ENCODE measurements at places on chromosomes 6 and 20. TPM values are rescaled to one million over a fixed set of nuclear protein-coding genes. Genes with fewer than 3 reads are reported as not detected.

DNA sequence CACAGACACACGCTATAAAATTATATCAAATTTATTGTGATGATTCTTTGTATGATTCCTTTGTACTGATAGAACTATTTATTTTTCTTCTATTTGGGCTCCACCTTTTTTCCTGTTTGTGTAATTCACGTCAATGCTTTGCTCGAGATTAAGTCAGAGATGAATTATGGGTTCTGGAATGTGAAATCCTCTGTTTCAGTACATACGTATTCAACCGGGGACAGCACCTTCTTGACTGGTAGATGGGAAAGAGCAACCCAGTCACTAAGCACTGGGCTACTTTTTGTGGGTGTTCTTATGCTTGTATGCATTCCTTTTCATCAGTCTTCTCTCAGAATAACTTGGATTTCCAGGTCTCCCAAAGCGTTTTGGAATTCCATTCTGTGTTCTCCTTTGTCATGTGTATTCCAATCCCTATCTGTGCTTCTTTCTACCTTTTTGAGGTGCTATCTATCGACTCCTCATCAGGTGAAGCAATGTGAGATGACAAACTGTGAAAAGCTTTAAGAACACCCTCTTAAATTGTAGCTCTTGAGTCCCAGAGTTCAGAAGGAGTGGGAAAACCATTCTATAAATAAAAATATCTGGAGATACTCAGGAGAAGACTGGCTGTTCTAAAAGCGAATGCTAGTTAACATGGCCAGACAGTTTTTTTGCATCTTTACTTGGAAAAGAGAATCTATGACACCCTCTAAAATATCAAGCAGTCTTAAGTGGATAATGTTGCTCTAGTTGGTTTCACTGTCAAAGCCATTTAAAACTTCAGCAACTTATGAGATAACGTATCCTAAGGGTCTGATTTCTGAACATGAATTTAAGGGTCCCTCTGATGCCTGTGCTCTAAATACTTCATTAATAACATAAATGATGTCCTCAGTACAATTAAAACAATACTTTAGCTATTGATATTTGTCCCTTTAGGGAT lies 197.7 kb upstream of the PREP start:
- no peak for DNase-seq

XKR7 gene
- total RNA-seq = not detected

DNA sequence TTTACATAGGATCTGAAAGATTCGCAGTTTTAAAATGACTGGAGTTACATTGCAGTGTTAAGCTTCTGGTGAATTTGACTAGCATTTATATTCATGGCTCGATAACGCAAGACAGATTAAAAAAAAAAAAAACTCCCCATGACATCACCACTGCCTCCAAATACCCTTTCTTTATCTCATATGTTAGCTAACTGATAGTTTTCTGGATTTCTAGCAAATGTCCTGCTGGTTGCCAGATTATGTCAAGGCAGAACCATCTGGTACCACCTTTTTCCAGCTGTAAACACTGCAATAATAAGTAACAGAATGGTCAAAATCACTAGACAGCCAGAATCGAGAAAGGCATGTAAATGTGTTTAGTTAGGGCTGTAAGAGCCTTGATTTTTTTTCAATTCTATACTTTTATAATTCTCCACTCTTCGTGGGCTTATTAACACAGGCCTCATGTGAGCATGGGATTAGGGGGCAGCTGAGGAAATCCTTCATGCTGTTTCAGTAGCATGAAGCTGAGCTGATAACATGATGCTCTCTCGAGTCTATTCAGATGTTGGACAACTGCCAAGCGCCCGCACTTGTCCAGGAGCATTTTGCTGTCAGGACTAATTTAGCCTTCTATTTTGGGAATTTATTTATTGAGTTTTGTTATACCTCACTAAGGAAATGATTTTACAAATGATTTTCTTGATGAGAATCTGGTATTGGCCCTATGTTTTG lies 166.0 kb upstream of the SCGN start:
- DNase-seq = no peak

- DNase-seq = no peak
Observed at GRCh38 chr6:128202169-128202765, 301.4 kb upstream of the THEMIS start.

SIRPB2 gene
- not detected for total RNA-seq

TPBG gene
- total RNA-seq = 0.07 TPM

TMEM244 gene
- total RNA-seq = not detected

- no peak for DNase-seq
Observed at GRCh38 chr6:92289831-92290230, 1129.5 kb downstream of the EPHA7 start.

DNA sequence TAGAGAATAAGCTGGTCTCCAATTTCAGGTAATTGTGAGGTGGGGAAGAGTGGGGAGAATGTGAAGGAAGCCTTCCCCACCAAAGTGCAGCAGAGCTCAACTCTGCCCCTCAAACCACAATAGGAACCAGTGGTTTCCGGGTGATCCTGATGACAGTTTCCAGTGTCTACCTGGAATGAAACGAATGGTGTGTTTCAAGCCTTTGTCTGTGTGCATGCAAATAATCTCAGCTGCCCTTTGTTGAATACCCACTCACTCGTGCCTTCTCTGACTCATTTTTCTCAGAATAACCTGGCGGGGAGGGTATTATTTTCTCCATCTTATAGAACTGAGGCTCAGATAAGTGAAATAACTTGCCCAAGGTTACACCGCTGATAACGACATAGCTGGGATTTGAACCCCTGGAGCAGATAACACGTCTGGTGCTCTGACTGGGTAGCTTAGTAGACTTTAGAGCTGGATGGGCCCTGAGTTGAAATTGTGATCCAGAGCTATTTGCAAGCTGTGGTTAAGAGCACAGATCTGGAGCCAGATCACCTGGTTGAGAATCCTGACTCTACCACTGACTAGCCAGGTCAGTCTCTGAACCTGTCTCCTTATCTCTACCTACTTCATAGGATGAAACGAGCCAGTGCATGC lies 85.1 kb downstream of the EYA2 start:
- no peak for DNase-seq

- no peak for DNase-seq
Observed at GRCh38 chr6:100671740-100672139, 207.0 kb upstream of the SIM1 start.

GATA5 gene
- total RNA-seq = not detected

GRCh38 chr6:30136570-30137286 lies 788 bp downstream of the TRIM40 start:
- peak; percentile 21 for DNase-seq

- no peak for DNase-seq
Observed at GRCh38 chr6:4805553-4806336, 29.5 kb downstream of the CDYL start.

KHDC1 gene
- 3.4 TPM for total RNA-seq

BPIFB2 gene
- total RNA-seq = not detected

GNRH2 gene
- 87.1 TPM for total RNA-seq

BCAS1 gene
- total RNA-seq = not detected

DNA sequence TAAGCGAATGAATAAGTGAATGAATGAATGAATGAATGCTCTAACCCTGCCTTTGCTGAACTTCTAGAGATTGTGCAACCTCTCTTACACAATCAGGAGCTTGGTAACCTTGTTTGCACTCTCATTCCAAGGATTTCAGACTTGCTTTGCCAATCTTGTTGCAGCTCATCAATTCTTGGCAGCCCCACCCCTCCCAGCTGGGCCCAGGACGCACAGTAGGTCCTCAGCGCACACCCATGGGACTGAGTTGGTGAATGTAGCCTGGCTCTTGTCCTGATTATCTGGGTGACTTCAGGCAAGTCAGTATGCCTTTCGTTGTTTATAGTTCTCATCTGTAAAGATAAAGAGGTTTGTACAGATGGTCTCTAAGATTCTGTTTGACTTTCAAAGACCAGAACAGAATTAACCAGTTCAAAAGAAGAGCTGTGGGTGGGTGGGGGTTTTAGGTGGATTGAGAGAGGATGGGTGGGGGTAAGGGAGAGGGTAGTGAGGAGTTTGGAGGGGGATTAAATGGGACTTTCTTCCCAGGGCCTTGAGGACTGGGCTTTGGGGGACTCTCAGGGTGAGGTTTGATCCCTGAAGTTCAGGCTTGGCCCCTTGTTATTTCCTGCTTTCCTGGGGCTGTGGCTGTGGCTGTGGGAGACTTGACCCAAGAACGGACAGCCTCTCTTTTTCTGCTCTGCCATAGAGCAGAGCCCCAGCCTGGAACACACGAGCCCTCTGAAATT lies 33.2 kb downstream of the VEGFA start:
- DNase-seq = no peak

GRCh38 chr20:46605181-46605580 lies 46.1 kb downstream of the SLC13A3 start:
- DNase-seq = no peak

- DNase-seq = no peak
Observed at GRCh38 chr20:29878777-29879442, 1378.6 kb upstream of the DEFB115 start.

DNA sequence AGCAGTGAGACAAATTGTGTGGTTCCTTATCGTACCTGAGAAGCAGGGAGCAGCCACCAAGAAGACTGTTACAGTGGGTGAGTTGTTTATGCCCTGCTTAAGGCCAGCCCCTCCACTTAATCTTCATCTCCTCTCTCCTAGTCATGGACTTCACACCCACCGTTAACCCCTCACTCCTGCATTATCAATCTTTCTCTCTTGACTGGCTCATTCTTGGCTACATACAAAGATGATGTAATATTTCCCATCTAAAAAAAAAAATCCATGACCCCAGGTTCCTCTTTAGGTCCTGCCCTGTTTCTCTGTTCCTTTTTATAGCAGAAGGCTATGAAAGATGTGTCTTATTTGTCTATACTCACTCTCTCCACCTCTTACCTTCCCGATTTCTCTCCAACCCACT lies 72.4 kb downstream of the SHLD1 start:
- no peak for DNase-seq

GRCh38 chr6:84156306-84156705 lies 71.1 kb downstream of the CEP162 start:
- DNase-seq = no peak
